ENCODE measurements at places on chromosomes 11 and 22. TPM values are rescaled to one million over a fixed set of nuclear protein-coding genes. Genes with fewer than 3 reads are reported as not detected.

- no peak for DNase-seq
These were observed 88.7 kb upstream of the TIMP3 start for GRCh38 chr22:32712644-32713355.

- no peak for DNase-seq
These were observed 4.6 kb downstream of the INSC start for GRCh38 chr11:15119352-15119751.

GRCh38 chr22:20036535-20037392 lies 15.9 kb downstream of the TANGO2 start:
- no peak for DNase-seq

- DNase-seq: peak; percentile 39
These were observed 36.8 kb downstream of the PLEKHA7 start for GRCh38 chr11:16977136-16977993.

GRCh38 chr11:56885177-56885576 lies 103.5 kb upstream of the OR5AK2 start:
- peak; percentile 59 for DNase-seq

Gene MPPED1
- 0.46 TPM for polyA plus RNA-seq
